ENCODE measurements at places on chromosomes 5 and 9.

- DNase-seq: no peak
These were observed 53.8 kb downstream of the GCNT1 start for GRCh38 chr9:76512826-76513225.

GRCh38 chr5:132662004-132662401 lies 4.0 kb downstream of the IL13 start:
- no peak for DNase-seq

DNA sequence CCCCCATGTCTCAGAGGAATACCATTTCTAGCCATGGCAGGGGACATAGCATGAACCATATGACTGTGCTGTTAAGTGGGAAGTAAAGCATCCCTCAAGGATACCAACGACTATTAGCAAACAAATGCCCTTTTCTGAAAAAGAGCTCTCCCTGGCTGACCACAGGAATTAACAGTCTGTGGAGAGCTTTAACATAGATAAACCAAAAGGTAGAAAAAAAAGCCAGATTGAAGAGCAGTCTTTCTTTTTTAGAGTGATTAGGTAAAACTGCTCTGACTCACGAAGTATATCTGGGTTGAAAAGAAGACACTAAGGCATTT lies 532.7 kb upstream of the DMAC1 start:
- no peak for DNase-seq

DNA sequence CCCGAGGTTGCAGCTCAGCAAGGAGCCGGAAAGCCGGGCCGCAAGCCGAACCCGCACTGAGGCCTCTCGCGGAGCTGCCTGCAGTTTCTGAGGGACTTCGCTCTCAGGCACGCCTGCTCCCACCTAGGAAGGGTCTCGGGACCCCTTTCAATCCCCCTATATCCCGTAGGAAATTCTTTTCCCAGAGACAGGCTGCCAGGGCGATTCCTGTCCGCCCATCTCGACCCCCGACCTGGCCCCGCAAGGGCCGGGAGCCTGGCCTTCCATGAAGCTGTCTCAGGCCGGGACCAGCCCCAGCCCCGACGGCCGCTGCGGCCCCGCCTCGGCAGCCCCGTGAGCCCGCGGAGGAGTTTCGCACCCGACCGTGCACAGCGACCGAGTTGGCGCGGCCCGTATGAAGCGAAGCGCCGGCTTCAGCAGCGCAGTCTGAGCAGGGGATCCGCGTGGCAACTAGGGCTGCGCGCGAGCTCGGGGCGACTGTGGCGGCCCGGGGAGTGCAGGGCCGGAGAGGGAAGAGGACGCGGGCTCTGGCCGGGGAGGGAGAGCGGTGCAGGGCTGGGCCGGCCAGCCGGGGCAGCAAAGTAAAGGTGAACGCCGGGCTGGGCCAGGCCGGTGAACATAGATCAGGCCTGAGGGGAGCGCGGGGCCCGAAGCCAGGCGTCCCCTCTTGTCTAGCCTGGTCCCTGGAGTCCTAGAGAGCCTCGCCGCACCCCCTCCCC lies 977 bp upstream of the PRDM12 start:
- no peak for DNase-seq

- no peak for DNase-seq
These were observed 12.4 kb downstream of the IL4 start for GRCh38 chr5:132686193-132686592.

DNA sequence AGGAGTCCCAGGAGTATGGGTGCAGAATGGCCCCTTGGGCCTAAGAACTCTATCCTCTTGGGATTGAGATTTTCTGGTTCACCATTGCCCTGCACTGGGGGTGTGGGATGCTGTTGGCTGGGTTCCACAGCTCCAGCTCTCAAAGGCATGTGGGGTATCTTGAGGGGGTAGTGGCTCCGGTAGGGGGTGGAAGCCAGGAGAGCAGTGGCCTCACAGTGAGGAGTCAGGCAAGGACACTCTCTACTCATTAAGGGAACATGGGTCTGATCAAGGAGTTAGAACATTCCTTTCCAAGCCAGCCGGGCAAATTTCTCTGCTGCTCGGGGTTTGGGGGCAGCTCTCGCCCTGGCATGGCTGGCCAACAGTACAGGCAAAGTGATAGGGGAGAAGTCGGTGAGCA lies 33.0 kb downstream of the LARP1 start:
- DNase-seq: no peak

GRCh38 chr5:127439644-127440043 lies 77.8 kb upstream of the PRRC1 start:
- DNase-seq: no peak

DNA sequence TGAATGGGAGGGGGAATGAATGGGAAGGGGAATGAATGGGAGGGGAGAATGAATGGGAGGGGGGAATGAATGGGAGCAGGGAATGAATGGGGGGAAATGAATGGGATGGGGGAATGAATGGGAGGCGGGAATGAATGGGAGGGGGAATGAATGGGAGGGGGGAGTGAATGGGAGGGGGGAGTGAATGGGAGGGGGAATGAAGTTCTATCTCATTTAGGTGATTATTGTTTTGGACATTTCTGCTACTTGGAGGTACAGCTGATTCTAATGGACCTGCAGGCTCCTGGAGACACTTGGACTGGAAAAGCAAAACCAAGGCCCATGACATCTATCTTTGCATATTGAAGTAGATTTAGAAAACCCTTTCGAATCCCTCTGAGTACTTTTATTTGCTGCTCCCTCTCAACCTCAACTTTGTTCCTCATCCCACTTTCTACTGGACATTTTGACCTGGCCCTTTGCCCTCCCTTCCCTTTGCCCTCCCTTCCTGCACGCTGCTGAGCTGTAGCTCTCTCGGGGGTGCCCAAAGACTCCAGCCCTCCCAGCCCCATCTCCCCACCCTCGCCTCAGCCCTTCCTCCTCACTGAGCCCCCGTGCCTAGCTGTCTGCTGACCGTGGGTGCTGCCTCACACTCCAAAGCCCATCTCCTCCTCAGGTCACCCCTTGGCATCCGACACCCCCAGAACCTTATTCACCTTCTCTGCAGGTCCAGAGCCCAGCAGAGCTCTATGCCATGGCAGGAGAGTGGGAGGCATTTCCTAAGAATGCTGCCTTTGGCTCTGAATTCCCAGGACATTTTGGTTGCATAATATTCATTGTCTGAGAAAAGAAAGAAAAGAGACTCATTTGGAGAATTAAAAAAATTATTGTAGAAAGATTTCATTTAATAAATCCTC lies 19.9 kb upstream of the LPCAT1 start:
- no peak for DNase-seq

GRCh38 chr5:1315709-1316587 lies 21.1 kb upstream of the TERT start:
- DNase-seq: no peak

- DNase-seq: no peak
These were observed 133.9 kb downstream of the FSTL4 start for GRCh38 chr5:133478199-133478985.

GRCh38 chr9:137221506-137222111 lies 431 bp downstream of the RNF208 start:
- no peak for DNase-seq

DNA sequence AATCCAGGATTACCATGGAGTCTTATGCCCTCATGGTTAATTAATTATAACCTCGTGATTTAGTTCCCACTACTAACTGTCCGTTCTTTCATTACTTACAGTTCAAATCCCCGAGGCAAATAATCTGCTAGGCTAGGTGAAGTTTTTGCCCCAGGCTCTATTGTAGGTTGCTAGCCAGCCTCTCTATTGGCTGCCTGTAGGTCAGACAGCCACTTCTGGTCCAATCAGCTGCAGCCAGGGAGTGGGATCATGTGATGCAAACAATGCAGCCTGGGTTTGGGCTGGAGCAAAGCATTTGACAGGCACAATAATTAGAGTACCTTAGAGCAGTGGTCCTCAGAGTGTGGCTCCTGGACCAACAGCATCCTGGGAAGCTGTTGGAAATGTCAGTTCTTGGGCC lies 17.7 kb downstream of the TMEM252 start:
- DNase-seq: no peak

DNA sequence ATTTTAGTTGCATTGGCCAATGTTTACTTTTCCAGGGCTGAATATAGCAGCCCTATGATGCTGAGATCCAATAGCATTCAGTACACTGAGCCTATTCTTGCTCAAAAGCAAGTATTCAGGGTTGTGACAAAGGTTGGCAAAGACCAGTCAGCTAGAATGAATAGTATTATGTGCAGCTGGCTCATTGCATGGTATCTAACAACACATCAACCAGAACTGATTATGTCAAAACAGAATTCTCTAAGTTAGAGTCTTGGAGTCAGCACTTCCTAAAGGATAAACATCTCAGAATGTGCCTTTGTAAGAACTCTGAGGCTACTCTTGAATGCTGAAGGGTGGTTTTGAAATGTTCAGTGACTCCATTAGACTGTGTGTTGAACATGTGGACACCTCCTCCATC lies 774.5 kb upstream of the RGMB start:
- DNase-seq: no peak

DNA sequence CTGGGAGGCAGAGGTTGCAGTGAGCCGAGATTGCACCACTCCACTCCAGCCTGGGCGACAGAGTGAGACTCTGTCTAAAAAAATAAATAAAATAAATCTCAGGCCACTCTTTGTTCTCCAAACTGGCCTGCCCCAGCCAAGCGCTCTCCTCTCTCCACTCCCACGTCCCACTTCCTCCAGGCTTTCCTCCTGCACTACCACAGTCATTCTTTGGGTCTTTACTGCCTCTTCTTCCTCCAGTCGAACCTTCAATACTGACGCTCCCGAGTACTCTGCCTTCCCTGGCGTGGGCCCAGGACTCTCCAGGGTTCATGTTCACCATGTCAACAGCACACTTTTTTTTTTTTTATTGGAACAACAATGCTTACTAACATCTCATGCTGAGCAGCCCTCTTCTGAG lies 23.9 kb downstream of the RNF130 start:
- DNase-seq: peak; percentile 29

DNA sequence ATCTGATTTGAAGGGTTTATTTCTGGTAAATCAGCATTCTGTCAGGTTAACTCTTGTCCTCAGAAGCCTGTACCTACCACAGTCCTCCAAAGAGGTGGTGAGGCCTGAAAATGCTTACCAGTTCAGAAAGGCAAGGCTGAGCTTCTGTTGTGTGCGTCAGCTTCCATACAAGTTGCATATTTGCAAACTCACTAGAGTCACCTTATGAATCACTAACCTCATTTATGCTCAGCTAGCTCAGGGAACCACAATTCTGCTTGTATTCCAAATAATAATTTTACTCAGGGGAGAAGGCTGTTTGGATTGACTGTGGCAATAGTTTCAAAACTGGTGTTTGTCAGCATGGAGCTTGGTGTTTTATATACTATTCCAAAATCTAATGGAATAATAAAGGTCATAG lies 355.1 kb upstream of the RFX3 start:
- peak; percentile 6 for DNase-seq

DNA sequence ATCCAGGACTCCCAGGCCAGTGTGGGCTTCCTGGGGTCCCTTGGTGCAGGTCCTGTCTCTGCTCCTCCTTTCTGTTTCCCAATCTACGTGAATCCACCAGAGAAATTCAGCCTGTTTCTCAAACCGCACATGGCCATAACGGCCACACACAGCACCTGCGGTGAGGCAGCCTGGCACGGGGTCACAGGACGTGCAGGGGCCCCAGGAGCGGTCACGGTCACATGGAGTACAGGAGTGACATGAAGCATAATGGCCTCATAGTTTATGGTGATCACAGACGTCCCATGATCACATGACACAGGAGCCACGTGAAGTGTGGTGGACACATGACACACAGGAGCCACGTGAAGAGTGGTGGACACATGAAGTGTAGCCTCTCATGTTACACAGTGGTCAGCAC lies 248.5 kb upstream of the IRX4 start:
- DNase-seq: no peak

GRCh38 chr5:9151684-9152427 lies 394.0 kb downstream of the SEMA5A start:
- no peak for DNase-seq

GRCh38 chr5:158560170-158560569 lies 539.5 kb downstream of the EBF1 start:
- DNase-seq: peak; percentile 47

DNA sequence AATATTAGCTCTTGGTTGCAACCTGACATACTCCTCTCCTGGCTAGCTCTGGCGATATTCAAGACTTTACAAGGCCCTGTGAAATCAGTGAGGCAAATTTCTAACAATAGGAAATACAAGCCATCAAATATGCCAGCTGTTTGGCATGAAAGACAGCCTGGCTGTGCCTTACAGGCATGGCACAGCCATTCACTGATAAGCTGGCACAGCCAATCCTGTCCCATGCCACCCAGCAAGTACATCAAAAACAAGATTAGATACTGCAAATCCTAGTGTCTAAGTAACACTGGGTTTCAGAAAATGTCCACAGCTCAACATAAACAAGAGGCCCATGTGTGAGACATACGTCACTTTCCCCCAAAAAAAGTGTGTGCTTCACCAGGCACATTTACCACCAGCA lies 1045.8 kb upstream of the DMAC1 start:
- DNase-seq: no peak

DNA sequence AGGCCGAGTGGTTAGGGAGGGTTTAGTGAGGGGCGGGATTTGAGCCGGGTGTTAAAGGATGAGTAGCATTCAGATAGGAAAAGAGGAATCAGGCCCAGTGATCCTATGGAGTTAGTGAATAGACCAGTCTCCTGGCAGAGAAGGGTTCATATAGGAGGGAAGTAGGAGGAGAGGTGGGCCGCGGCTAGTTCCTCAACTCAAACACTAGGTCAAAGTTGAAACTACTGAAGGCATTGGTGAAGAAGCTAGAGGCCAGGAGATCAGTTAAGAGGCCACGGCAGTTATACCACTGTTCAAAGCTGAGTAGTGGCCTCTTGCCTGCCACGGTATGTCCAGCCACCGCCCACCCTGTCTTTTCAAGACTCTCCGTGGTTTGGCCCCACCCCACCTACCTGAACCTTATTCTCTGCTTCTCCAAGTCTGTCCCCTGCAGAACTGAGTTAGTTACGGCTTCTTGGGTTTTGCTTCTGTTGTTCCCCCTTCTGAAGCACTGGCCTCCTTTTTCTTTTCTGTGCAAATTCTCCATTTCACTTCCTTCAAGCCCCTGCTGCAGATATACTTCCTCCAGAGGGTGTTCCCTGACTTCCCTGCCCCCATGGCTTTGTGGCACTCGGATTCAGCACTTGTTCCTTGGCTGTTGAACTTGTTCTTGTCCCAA lies 1.8 kb downstream of the ZBTB34 start:
- peak; percentile 58 for DNase-seq

DNA sequence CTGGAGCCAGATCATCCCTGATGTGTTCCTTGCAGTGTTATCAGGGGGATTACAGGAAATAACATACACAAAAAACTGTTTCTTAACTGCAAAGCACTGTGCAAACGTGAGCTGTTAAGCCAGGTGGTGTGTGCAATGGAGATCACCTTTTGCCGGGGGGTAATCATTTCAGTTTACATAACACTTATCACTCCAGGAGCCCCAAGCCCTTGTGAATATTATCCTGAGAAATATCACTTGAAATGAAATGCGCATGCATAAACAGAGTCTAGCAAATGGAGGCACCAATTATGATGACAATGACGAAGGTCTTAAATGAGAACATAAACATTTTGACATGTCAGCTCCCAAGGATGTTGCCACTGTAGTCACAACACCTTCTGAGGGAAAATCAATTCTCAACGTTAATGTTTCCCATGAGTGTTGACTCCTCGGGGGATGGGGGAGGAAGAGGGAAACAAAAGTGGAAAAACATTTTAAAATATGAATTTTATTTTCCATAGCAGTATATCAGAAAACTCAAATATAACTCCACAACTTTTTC lies 54.5 kb upstream of the RAD23B start:
- no peak for DNase-seq

All from inflammatory macrophage treated with lipopolysaccharide for 4 hours (primary cell).